Stimulated activated effector memory CD8-positive, alpha-beta T cell treated with anti-CD3 and anti-CD28 coated beads, Interleukin-12 subunit alpha, Interleukin-12 subunit beta, amount 100 ng/mL, for 72 hours (primary cell): ENCODE measurements at places on chromosomes 12 and 14.
A peak's percentile ranks its signal among the peaks of the same experiment; 100 is the strongest.

DNA sequence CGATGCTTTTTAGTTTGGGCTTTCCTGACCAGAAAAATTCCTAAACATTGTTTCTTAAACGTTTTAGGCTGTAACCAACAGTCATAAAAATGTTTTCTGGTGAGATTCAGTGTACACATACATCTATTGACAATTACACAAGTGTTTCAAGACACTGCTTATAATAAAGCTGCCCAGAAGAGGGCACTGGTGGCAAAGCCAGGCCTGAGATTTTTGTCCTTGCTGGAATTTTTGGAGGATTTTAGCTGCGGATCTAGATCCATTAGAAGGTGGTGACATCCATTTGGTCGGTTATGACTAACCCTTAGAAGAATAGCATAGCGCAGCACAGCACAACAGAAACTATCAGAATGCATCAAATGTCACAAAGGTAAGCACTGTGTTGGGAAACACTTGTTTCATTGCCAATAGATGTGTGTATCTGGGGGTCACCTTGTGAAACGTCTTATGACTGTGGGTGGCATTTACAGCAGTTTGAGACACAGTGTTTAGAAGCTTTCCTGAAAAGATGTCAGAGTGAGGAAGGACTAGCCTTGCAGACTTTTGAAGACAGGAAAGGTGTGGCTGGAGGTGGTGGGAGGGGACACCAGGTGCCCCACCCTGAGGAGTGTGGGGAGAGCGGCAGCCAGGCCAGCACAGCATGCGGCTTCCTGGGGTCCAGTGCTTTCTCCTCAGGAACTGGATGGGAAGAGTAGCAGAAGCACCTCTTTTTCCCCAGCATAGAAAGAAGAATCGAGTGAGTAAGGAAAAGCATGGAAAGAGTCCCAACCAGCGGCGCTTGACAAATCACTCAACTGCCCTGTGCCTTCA is 54.7 kb upstream of the FKBP4 start:
- DNase-seq = no peak

- DNase-seq = no peak
These were observed 125.3 kb upstream of the NPAS3 start for GRCh38 chr14:32813401-32813800.

GRCh38 chr14:100671906-100672305 is 54.8 kb upstream of the DLK1 start:
- DNase-seq = no peak

- no peak for DNase-seq
These were observed 60.0 kb downstream of the PTPRB start for GRCh38 chr12:70577283-70577634.

- no peak for DNase-seq
These were observed 61.4 kb upstream of the DBX2 start for GRCh38 chr12:45112306-45112705.

GRCh38 chr12:112937741-112938719 is at the start of gene OAS3:
OAS3 (plus strand) TSS chr12:112938474; CDS start chr12:112938531, 57 bp downstream.
- peak; percentile 24 for DNase-seq

DNA sequence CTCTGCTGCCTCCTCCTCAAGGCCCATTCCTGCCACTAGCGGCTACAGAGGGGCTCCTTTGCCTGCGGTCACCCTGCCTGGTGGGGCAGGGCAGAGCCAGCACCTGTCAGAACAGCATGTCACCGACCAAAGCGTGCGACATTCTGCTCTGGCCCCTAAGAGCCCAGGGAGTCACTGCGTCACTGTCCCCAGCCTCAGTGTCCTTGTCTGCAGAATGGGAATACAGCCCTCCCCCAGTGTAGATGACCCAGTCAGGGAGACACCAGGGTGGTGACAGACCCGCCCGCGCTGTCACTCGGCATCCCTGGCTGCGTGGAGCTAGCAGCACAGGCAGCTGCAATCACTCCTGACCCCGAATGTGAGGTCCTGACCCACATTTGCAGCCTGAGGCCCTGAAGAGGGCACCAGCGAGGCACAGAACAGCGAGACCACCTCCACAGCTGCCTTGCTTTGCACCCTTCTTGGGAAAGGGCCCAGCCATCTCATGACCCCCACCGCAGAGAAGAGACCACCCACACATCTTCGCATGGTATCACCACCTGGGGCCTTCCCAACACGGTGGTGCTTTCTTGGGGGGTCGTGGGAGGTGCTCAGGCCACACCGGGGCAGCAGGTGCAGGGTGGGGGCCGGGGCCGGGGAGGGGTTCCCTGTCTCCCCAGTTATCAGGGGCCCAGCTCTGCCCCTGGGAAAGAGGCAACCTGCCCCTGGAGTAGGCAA is 2.5 kb downstream of the AHNAK2 start:
- no peak for DNase-seq

- peak; percentile 83 for DNase-seq
These were observed 1.2 kb upstream of the SH2B3 start for GRCh38 chr12:111404362-111405148.

- DNase-seq = no peak
These were observed 3.5 kb downstream of the SLC35E3 start for GRCh38 chr12:68749443-68749842.

DNA sequence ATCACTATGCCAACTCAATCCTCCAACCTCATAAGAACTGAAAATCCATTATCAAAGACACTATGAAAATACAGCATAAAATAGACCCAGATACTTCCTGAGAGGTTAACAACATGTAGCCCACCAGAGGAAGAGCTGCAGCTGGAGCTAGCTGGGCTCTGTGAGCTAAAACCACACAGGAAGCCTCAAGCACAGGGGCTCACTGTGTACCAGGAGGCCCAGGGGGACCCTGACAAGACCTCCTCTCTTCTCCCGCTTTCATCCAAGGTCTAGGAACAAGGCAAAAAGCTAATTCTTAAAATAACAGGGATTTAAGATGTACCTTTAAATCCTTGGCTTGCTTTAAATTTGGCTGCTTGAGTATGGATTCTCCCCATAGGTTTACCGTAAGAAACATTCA is 53.6 kb downstream of the EIF2S3B start:
- no peak for DNase-seq

GRCh38 chr12:127336416-127336815 is 930.6 kb upstream of the TMEM132C start:
- no peak for DNase-seq
